AML-193 (cell line): ENCODE measurements at places on chromosomes 16 and 17.

DNA sequence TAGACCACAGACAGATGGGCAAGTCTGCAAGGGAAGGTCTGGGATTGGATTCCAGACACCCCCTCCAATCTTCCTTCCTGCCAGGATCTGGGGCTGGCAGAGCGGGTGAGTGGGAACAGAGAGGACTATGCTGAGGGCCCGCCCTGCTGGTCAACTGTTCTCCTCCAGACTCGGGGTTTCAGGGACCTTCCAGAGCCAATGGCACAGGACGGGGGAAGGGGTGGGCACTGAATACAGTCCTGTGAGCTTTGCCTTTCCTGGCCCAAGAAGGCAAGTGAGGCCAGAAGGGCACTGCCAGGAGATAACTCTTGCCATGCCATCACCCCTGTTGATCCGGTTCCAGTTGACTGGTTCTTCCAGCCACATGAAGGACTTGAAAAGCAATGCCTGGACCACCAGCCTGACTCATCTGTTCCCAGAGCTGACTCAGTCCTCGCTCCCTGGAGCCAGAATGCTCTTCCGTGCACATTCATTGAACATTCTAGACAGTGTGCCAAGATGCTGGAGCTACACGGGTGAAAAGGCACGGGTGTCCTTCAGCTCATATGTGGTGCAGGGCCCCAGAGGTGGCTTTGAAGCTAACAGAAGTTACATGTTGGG is 533 bp upstream of the MEFV start:
- no peak for DNase-seq

GRCh38 chr16:46836534-46837530 is 5.9 kb upstream of the C16orf87 start:
- no peak for DNase-seq

GRCh38 chr17:45902892-45903346 is 8.6 kb downstream of the MAPT start:
- DNase-seq = no peak

- DNase-seq = no peak
These were observed 52.6 kb upstream of the ACSF3 start for GRCh38 chr16:89040861-89041570.

GRCh38 chr16:11401161-11402050 is 56.1 kb downstream of the RMI2 start:
- no peak for DNase-seq

- DNase-seq = no peak
These were observed 234.8 kb downstream of the IRX3 start for GRCh38 chr16:54051821-54052220.

- DNase-seq = no peak
These were observed 60.5 kb downstream of the TK2 start for GRCh38 chr16:66489385-66489784.

GRCh38 chr16:87678618-87679017 is 76.3 kb downstream of the JPH3 start:
- no peak for DNase-seq
